Mucosa of descending colon (tissue), 3 donors: ENCODE measurements at places on chromosomes 13 and 19. TPM values are rescaled to one million over a fixed set of nuclear protein-coding genes. Genes with fewer than 3 reads are reported as not detected.

- DNase-seq = no peak
Measured at GRCh38 chr19:38669552-38669951, 22.1 kb downstream of the ACTN4 start.

GRCh38 chr13:23673354-23673753, 103.1 kb downstream of the TNFRSF19 start:
- DNase-seq = no peak

DNA sequence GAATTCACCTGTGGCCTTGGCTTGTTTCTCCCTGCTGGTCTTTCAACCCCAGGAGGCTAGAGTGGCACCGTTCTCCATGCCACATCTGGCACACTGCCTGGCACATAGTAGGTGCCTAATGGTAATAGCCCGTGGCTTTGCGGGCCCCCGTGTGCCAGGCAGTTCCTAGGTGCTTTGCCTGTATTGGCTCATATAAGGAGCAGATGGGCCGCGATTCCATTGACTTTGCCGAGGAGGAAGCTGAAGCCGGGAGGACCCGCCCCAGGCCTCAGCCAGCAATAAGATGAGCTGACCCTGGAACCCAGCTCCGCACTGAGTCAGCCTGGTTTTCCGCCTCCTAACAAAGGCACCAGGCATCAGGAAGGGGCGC, 807 bp downstream of the PGLYRP1 start:
- no peak for DNase-seq

DNA sequence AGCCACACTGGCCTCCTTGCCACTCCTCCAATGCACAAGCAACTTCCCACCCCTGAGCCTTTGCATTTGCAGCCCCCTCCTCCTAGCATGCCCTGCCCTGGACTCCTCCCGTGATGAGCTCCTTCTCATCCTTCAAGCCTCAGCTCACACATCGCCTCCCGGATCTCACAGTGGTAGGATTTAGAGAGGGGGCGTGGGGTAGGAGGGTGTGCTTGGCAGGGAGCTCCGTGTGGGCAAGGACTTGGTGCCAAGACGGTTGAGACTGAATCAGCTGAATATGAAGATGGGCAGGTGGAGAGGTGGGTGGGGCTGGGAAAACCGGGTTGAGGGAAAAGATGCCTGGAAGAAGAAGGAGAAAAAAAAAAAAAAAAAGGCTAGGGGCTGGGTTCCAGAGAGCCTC, 48.4 kb upstream of the ZNRF4 start:
- no peak for DNase-seq

DNA sequence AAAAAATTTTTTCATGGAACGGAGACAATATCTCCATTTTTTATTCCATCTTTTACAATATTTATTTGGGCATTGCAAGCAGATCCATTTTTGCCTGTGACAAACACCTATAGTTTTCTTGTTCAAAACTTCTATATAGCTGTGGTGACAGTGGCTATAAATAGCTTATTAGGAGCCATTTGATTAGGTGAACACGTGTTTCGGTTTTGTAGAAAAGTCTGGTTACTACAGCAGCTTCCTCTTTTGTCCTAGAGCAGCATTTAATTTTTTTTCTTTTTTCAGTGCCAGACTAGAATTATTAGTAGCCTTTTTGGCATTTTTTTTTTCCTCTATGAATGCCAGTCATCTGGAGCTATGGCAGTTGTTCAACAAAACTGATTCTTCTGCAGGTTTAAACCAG, 123.5 kb downstream of the RXFP2 start:
- no peak for DNase-seq

GRCh38 chr13:43285933-43286597, 262.7 kb downstream of the DNAJC15 start:
- DNase-seq = no peak

DNA sequence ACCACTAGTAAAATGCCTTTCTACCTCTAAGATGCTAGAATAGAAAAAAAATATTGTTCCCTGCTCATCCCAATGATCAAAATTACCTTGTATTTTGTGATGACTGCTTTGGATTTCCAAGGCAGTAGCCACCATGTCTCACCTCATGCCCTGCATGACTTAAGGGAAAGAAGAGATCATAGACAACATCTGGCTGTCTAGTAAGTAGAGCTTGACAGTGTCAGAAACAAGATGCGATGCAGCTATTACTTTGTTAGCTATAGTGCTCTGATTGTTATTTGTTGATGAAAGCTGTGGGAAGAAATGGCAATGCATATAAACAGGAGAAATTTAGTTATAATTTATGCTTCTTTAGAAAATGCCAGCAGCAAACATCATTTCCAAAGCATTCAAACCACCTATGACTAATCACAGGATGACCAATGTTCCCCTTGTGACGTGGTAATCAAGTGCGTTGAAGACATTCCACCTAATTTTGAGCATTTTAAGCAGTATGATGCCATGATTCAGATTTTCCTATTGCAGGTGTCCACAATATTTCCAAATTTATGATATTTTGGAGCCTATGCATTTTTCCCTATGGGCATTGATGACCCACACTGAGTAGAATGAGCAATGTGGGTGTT, 308.3 kb downstream of the KCNRG start:
- DNase-seq = no peak

DNA sequence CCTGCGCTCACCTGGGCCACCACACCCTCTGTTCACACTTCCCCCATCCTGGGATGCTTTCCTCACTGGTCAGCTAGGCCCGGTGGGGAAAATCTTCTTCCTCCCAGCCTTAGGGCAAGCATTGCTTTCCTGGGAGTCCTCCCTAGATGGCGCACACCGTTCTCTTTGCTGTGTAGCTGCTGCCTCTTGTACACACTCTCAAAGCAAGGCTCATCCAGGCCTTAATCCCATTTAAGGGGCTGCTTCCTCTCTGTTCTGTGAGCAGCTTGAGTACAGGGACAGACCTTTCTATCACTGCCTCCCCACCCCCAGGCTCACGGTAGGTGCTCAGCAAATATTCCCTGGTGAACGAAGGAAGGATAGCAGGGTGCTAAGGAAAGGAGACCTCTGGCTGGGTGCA, 11.1 kb downstream of the SLC7A10 start:
- no peak for DNase-seq

DNA sequence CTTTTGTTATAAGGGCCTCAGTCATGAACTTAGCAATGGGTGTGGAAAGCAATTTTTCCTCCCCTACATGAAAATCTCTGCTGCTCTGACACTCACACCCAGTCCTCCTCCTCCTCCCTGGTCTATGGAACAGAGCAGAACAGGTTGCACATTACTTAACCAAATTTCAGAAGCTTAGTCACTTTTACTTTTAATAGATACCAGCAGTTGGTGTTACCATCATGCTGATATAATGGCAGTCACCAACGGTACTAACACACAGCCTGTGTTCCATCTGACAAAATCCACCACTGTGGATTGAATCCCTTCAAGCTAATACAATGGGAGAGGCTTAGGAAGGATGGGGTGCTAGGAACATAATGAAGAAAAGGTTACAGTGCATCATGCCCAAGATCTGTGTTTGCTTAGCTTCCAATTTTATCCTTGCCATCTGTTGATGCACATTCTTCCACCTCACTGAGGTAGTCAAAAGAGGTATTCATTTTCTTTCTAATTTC, 9.8 kb downstream of the TPT1 start:
- DNase-seq = no peak

- no peak for DNase-seq
Measured at GRCh38 chr13:91056746-91057145, 290.7 kb upstream of the MIR17HG start.

FCER2 gene
- total RNA-seq = 0.26 TPM

CYP2F1 gene
- not detected for total RNA-seq
